ENCODE measurements at places on chromosomes 3 and 15.
A peak's percentile ranks its signal among the peaks of the same experiment; 100 is the strongest.

DNA sequence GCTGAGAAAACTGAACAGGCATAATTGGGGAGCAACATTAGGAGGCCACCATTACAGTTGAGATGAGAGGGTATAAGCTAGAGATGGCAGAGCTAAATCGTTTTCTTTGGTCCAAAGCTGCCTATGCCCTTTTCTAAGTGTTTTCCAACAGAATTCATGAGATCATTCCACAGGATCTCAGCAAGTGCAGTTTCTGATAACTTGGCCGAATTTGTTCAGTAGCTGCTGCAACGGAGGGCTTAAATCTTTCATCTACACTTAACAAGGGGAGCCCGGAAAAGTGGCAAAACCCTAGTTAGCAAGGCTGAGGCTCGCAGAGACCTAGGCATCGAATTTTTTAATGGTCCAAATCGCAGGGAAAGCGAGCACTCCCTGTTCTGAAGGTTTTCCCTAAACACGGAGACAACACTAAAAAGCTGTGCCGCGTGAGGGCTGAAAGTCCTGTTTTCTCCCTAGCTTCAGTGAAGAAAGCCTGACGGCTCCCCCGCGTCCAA is 531 bp upstream of the BLOC1S6 start:
- no peak for DNase-seq

DNA sequence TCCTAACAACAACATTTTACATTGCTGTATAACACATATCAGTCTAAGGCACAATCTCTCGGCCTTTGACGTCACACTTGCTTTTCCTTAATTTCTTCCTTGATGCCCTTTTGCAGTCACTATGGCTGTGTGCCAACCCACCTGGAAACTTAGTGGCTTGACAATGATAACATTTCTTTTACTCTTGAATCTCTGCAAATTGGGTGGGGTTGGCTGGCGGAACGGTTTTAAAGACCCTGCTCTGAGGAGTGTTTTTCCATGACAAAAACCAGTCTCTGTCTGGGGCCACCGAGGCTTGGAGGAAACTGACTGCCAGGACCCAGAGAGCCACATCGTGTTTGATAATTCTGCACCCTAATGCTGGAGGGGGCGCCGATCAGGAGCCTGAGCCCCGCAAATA is 115.6 kb downstream of the KLF13 start:
- DNase-seq, result no peak

GRCh38 chr3:70999730-71000129 is 583.8 kb downstream of the FOXP1 start:
- no peak for DNase-seq

- DNase-seq, result no peak
Measured at GRCh38 chr3:184366619-184367289, 5.2 kb downstream of the POLR2H start.

GRCh38 chr3:42490243-42490642 is 12.2 kb upstream of the VIPR1 start:
- DNase-seq, result peak; percentile 46

DNA sequence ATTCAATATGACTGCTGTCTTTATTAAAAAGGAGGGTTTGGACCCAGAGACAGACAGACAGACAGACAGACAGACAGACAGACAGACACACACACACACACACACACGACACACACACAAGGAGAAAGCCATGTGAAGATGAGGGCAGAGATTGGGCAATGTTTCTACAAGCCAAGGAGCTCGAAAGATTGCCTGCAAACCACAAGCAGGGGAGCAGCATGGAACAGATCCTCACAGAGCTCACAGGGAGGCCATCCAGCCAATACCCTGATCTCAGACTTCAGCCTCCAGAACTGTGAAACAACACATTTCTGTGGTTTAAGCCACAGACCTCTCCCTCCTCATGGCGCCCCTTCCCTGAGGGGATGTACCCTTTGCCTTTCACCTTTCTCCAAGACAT is 35.8 kb upstream of the ABHD2 start:
- DNase-seq, result no peak

GRCh38 chr15:35080226-35080625 is 4.9 kb downstream of the NANOGP8 start:
- no peak for DNase-seq

DNA sequence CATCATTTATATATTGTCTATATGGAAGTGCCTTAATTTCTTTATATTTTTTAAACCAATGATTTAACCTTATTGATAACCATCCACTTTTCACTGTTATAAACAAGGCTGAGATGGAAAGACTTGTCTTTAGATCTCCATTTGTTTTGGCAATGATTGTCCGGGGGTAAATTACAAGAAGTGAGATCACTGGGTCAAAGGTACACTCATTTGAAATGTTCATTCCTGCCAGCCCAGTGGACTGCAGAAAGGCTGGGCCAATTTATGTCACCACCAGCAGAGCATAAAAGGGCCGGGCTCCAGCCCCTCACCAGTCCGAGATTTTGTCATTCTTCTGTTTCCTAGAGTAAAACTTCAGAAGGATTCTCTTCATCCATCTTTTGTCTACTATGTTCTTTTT is 93.6 kb upstream of the NEO1 start:
- no peak for DNase-seq

DNA sequence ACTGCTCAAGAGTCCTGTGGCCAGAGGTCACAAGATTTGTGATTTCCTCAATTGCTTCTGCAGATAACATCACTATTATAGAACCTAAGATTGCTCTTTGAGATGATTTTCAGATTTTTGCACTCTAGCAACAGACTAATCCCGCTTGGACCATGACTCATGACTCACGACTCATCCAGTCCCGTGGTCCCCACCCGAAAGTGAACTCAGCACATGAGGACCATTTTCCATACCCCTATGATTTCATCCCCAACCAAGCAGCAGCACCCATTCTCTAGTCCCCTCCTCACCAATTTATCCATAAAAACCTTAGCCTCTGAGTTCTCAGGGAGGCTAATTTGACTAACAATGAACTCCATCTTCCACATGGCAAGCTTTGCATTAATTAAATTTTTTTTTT is 106.3 kb upstream of the ALCAM start:
- no peak for DNase-seq

DNA sequence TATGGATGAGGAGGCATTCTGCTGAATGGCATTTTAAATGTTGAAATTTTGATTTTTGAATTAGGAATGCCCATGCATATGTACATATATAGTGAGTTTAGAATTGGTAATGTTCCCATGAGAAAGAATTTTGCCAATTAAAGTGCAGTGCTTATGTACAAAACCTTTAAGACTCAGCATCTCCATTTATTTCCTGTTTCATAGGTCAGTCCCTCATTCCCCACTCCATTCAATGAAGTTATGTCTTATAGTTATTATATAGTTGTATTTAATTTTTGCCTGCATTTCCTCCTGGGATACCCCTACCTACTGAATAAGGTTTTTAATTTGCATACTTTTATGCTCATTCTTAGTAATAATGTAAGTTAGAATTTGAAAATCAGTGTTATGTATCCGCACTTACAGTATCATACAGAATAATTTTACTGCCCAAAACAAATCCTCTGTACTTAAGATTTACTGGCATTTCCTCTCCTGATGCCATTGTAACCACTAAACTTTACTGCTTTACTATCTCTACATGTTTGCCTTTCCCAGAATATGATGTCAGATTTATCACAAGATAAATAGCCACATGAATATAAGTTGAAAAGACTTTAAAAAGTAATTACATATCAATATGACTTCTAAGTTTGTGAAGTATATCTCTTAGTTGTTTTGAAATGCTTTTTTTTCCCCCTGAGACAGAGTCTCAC is 389.1 kb upstream of the NDN start:
- DNase-seq, result no peak

DNA sequence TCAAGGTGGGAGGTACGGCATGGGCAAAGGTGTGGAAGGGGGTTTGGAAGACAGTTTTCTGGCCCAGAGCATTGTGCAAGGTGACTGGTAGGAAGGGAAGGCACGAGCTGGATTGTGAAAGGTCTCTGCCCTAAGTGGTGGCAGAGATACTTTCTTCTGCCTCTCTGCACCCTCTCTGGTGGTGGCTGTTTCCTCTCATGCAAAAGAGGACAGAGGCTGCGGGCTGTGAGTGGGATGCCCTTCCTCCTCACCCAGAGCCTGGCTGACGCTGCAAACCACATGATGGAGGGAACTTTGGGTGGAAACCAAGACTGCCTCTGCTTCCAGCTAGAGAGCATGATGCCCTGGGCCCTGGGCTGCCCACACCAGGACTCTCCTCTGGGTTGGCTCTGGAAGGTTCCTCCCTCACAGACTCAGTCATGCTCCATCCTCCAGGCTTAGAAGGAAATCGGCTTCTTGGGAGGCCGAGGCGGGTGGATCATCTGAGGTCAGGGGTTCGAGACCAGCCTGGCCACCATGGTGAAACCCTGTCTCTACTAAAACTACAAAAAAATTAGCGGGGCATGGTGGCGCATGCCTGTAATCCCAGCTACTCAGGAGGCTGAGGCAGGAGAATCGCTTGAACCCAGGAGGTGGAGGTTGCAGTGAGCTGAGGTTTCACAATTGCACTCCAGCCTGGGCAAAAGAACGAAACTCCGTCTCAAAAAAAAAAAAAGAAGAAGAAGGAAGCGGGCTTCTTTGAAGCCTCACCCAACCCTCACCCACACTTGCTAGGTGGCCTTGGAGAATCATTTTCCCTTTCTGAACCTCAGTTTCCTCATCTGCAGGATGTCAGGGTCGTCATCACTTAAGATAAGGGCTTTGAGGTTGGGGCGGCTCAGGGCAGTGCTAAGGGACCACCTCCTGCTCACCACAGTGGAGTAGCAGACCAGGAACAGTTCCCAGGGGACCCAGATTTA is 8.3 kb downstream of the PSTPIP1 start:
- DNase-seq, result no peak

- DNase-seq, result no peak
Measured at GRCh38 chr15:52730173-52730572, 51.0 kb upstream of the ATOSA start.

- no peak for DNase-seq
Measured at GRCh38 chr3:110062716-110063115, 725.4 kb upstream of the DPPA4 start.

- DNase-seq, result no peak
Measured at GRCh38 chr3:1087066-1087560, 5.7 kb upstream of the CNTN6 start.
